ENCODE measurements at places on chromosomes 5 and 9.

DNA sequence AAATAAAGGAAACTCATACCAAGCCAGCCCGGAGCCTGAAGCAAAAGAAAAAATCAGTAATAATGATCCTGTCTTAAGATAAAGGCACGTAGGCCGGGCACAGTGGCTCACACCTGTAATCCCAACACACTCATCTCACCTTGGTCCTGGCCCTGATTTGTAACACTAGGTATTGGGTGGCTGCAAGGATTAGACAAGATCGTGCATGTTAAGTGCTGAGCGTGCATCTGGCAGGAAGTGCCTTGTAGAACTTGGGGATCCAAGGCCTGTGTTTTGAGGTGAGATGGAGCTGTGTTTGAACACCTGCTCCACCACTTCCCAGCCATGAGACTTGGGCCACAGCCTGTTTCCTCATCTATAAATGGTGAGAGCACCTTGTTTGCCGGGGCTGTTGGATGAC, 41.5 kb downstream of the SPRY4 start:
- DNase-seq, result no peak

GRCh38 chr9:135130207-135130976, 42.9 kb downstream of the OLFM1 start:
- DNase-seq, result peak; percentile 4

- no peak for DNase-seq
Observed at GRCh38 chr5:54234304-54234933, 76.0 kb downstream of the ARL15 start.

DNA sequence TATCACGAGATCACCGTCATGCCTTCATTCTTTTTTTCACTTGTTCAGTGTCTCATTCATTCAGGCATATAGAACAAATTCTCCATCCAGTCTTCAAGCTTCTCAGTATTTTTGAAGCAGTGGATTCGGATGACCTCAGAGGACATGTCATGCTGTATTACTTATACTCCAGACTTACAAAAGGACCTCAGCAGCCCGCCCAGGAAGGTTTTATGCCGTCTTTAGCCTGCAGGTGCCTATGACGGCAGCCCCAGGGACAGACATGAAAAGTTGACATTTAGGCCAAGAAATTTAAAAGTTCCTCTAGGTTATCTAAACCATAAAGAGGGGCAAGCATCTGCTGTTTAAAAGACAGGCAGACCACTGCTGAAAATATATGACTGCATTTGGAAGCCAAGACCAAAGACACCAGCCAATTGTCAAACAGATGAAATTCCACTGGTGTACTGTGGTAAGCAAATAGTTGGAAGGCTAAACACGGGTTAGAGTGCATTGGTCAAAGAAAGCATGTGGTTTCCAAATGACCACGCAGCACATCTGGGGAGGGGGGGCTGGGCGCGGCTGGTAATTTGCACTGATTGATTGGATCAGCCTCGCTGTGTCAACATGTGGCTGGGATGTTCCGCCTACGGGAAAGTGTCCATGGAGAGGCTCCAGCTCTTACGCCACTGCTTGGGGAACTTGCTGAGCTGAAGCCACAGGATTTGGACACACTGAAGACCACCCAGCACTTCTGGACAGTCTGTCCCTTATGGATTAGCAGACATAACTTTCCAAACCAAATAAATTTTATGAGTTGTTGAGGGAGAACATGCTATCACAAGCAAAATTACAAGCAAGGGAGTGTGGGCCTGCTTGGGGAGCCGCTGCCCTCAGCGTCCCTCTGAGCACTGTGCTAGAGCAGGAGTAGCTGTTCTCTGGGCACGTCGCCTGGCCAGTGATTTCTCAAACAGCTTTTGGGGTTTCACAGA, 173.6 kb downstream of the FANCC start:
- DNase-seq, result no peak

DNA sequence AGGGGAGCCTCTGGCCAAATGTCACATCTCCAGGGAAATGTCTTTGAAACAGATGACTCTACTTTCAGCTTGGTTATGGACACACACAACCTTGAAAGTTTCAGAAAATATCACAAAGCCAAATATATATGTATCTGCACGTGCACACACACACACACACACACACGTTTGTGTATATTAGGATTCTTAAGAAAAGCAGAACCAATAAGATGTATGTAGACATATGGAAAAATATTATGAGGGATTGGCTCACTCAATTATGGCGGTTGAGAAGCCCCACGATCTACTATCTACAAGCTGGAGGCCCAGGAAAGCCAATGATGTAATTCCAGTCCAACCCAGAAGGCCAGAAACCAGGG, 194.9 kb downstream of the PALM2AKAP2 start:
- DNase-seq, result no peak

GRCh38 chr9:117160254-117160653, 254.6 kb downstream of the ASTN2 start:
- DNase-seq, result no peak

Measured in stimulated activated CD4-positive, alpha-beta T cell treated with anti-CD3 and anti-CD28 coated beads, Interleukin-2, amount 100 ng/mL, for 48 hours (primary cell).